NCI-H187 (cell line): ENCODE measurements at places on chromosomes 1 and 21.

- DNase-seq = no peak
Observed at GRCh38 chr1:85245456-85245855, 14.0 kb downstream of the C1orf52 start.

DNA sequence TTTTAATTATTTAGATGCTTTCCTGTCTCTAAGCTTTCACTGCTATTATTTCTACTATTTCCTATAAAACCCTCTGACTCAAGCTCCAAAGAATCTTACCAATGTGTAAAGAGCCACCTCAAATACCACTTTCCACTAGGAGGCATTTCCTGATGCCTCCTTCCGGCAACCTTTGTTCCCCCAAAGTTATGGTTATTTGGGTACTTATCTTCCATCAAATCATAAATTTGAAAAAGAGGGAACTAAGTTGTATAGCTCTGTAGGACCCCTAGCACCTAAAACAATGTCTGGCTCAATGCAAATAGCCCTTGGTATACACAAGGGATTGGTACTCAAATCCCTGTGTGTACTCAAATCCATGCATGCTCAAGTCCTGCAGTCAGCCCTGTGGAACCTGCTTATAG, 79.6 kb downstream of the NME7 start:
- DNase-seq = no peak

DNA sequence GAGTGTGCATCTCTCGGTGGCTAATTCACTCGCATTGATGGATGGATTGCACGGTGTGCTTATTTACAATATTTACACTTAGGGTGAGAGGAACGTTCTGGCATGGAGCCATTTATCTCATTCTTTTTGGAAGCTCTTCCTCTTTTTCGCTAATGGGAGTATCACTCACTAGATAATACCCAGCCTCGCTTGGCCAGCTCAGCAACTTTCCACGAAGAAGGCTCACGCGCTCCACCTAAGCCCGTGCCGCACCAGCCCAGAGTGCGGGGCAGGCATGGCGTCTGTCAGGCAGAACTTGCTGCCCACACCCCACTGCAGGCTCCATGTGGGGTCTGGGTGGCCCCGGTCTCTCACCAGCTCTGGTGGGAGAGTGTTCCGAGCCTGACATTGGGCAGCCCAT, 484.9 kb downstream of the NPHP4 start:
- no peak for DNase-seq

DNA sequence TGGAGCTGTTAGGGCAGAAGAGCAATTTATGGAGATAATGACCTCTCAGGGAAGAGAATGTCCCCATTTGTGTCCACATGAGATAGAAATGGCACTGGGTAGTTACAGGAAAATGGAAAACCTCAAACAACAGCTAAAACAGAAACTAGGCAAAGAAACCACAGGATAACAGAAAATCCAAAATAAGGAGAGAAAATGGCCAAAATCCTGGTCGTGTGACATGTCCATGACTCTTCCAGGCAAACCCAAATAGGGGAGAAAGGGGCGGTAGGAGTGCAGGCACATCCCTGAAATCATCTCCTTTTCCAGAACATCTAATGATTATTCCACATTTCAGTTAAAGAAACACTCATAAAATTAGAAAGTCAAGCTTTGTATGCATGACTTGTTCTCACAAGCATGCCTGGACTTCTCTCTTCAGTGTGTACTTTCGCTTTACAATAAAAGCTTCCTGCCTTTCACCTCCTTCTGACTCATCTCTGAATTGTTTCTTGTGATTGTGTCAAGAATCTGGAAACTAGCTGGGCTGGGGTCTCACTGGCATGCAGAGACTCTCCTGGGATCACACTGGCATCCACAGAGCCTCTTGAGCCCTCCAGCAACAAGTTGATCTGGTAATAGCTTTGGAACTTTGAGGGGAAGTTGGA, 171.4 kb upstream of the ZP4 start:
- DNase-seq = no peak

- no peak for DNase-seq
Observed at GRCh38 chr1:64733581-64734286, 11.1 kb upstream of the RAVER2 start.

DNA sequence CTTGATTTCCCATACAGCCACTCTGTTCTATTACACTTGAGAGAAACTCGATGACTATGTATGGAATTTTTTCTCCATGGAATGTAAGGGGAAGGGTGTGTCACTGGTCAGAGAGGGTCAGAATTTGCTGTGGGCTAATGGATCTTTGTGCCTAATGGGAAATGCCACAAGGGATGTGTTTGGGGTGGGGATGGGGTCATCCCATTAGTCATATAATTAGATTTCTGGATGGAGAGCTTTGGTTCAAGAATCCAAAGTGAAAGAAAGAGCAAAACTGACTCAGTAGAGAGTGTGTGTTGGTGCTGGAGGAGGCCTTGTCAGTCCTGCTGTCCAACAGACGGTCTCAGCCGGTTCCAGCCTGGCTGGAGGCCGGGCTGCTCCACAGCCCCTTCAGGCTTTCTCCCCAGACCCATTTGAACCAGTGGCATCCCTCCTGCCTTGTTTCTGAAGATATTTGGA, 86.4 kb downstream of the LAMC2 start:
- DNase-seq = no peak

DNA sequence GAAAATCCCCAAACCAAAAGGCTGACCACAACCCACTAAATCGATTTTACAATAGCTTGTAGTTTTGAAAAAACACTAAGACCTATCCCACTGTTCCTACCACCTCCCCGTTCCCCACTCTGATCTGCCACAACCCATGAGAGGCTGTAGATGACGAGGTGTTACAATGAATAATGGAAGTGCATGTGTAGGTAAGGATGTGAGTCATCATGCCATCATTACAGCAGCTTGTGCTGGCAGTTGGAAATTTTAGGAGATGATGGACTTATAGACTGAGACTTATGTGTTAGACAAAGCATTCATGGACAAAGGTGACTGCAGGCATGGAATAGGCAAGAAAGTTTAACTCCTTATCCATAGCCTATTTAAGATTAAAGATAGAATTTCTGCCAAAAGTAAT, 184.7 kb upstream of the CACYBP start:
- DNase-seq = no peak

- no peak for DNase-seq
Observed at GRCh38 chr1:93321720-93322119, 24.0 kb upstream of the DR1 start.

DNA sequence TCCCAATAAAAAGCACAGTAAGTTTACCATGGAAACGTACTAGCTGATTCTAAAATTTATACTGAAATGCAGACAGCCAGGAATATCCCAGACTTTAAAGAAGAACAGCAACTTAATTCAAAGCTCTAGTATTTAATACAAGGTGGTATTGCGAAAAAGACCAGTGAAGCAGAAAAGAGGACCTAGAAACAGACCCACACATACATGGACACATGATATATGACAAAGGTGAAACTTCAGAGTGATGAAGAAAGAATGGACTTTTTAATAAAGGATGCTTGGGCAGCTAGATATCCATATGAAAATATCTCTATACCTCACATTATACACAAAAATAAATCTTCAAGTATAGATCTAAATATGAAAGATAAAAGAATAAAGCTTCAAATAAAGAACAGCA, 62.6 kb downstream of the COP1 start:
- DNase-seq = no peak

GRCh38 chr21:18244671-18245463, at the start of gene CHODL:
Gene CHODL, plus strand, starts transcription at chr21:18244833. Its CDS starts 391 bp downstream, at chr21:18245224.
- DNase-seq = no peak

DNA sequence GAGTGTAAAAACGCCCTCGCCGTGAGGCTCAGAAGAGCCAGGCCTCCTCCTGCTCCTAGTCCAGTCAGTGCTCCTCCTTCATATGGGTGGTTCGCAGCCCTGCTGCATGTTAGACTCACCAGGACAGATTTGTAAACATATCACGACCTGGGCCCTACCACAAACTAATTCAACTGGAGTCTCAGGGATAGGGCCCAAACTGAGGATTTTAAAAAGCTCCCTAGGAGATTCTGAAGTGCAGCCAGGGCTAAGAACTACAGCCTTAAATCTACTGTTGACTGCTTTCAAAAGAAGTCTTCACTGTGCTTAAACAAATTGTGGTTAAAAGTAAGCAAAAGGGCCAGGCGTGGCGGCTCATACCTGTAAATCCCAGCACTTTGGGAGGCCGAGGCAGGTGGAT, 57.0 kb downstream of the CAMTA1 start:
- DNase-seq = no peak

- no peak for DNase-seq
Observed at GRCh38 chr1:242055749-242056320, 56.9 kb upstream of the MAP1LC3C start.

- no peak for DNase-seq
Observed at GRCh38 chr1:196078691-196079090, 529.5 kb downstream of the KCNT2 start.

DNA sequence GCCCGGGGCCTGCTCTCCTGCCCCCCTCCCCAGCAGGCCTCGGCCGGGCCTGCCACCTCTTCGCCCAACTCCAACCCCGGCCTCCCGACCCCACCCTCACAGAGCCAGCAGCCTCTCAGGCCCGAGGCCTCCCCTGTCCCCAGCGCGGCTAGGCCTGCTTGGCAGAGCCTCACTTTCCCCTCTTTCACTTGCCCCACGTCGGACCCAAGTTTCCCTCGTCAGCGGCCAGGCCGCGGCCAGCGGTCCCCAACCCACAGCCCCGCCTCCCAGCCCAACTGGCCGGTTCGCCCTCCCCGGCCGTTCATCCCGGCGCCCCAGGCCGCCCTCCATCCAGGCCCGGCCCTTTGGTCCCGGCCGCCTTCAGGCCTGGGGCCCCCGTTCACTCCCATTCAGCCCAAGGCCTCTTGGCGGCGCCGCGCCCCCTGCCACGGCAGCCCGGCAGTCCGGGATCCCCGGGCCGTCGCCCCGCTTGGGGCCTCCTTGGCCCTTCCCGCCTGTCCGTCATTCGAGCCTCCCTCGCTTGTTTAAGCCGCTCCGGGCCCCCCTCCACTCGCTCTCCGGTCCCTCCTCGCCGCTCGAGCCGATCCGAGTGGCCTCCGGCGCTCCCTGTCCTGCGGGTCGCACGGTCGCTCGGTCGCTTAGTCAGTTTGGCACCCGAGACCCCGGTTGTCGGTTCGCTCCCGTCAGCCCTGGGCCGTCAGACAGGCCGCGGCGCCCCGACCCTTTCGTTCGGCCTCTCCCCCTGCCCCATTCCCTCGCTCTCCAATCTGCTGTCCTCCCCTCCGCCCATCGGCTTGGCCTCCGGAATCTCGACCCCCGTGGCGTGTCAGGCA, 1.4 kb downstream of the LRRC41 start:
- DNase-seq = no peak

- DNase-seq = no peak
Observed at GRCh38 chr21:17351766-17352165, 161.1 kb upstream of the CXADR start.

DNA sequence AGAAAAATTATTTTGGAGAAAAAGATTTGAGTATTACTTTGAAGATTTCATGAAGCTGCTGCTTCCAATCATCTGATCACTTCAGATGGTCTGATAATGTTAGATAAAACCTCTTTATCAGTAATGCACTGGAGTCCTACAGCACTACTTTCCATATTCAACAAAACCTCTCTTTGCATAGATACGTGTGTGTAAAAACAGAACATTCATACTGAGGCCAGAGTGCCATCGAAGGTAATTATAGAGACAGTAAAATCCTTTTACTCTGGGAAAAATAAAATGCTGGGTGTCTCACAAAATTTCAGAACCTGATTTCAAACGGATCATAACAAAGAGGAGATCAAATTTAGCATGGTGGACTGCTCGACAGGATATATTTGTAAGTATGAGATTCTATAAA, at the start of gene RGS13:
TSS of gene RGS13 (plus strand) at position 209 of the 400 bp plus-strand sequence. CDS start 8,188 bp downstream, outside the sequence.
- no peak for DNase-seq

- DNase-seq = no peak
Observed at GRCh38 chr1:66083003-66083402, 290.3 kb downstream of the PDE4B start.

GRCh38 chr1:186689907-186690306, 9.7 kb upstream of the PTGS2 start:
- DNase-seq = no peak

- peak; percentile 89 for DNase-seq
Observed at GRCh38 chr21:42621819-42622177, 31.6 kb upstream of the PDE9A start.

DNA sequence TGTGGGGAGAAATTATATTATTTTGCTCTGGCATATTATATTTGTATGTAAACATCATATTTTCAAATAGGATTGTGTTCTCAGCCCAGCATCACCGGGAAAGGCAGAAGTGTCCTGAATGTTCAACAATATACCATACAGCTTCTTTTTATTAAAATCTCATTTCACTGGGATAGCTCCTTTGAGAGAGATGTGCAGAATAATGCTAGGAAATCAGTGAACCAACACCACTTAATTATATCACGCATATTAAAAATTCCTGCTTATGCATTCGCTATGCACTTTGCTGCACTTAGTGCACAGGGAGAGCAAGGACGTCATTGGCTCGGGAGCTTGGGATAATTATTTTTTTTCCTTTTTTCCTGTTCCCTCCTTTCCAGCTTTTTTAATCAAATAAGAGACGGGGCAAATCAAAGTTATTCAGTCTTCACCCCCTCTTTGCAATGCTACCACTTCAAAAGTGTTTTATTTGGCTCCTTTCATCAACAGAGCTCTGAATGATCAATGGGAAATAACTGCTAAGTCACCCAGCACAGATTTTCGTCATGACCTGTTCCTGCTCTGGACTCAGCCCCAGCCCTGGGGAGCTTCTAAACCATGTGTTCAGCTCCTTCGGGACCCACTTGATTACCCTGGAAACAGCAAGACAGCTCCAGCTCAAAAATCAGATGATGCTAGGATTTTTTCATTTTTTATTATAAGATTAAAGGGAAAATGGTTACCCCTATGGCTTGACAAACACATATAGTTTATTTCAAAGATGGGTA, 165.5 kb upstream of the DUSP10 start:
- no peak for DNase-seq

- DNase-seq = no peak
Observed at GRCh38 chr1:219385787-219386427, 212.2 kb downstream of the LYPLAL1 start.

DNA sequence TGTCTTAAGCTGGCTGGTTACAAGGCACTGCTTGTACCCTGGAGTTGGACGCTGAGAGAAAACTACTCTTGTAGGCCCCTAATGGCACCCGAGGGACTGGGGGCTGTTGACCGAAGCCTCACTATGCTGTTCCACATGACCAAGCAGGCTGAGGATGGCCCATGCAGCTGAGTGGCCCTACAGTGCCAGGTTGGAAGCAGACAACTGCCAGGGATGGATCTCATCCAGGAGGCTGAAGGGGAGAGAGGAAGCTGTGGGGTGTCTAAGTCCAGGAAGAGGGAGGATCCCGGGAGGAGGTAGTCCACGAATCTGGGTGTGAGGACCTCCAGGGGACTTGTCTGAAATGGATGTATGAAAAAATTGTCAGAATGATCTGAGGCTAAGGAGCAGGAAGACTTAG, 45.8 kb downstream of the FOXD2 start:
- no peak for DNase-seq

- no peak for DNase-seq
Observed at GRCh38 chr1:147772570-147772969, 12.2 kb upstream of the GJA5 start.

- DNase-seq = no peak
Observed at GRCh38 chr21:42356046-42356445, 5.3 kb upstream of the TFF2 start.
